ENCODE measurements at places on chromosomes 12 and 14.

DNA sequence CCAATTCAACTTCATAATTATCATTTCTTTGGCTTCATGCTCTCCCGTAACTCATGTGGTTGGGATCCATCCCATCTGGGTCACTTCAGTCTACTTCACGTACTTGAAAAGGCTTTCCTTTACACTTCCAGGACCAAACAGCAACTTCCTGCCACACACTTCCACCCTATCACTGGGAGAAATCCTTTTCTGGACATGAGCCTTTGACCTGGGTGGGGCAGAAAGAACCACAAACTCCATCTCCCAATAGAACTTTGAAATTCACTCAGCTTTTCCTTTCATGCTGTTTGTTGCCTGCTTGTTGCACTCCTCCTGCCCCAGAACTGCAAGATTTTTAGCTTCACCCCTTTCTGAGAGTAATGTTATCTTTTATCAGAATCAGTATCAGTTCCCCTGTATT, 18.4 kb upstream of the GALNT16 start:
- no peak for DNase-seq

GRCh38 chr14:101498526-101498860, 62.8 kb upstream of the DIO3 start:
- DNase-seq = no peak

DNA sequence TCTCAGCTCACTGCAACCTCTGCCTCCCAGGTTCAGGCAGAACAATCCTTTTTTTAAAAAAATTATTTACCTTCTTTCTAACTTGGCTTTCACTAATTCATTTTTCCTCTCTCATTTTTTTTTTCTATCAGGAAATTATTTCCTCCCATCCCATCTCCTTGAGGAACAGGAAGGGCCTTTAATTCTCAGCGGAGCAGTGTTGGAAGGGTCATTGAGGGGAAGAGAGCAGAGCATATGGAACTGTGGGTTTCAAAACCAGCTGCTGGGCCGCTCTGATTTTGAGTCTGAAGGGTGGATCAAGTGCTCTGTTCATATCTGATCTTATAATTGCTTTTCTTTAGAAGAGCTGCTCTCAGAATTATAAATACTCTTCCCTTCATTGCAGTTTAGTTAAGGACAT, 29.0 kb downstream of the NUBPL start:
- DNase-seq = no peak

- no peak for DNase-seq
These were observed 88.6 kb downstream of the NINJ2 start for GRCh38 chr12:574475-575128.

GRCh38 chr14:68853749-68854148, 60.9 kb upstream of the ZFP36L1 start:
- no peak for DNase-seq

DNA sequence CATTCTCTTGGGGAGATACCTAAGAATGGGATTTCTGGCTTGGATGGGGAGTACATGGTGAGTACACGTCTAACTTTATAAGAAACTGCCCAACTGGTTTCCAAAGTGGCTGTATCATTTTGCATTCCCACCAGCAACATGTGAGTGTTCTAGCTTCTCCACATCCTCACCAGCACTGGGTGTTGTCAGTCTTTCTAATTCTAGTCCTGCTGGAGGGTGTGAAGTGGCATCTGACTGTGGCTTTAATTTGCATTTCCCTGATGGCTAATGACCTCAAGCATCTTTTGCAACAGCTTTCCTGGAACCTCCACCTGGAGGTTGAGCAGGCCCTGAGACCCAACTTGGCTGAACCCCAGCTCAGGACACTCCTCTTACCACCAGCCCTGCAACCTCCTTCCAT, 17.8 kb downstream of the SELPLG start:
- no peak for DNase-seq

DNA sequence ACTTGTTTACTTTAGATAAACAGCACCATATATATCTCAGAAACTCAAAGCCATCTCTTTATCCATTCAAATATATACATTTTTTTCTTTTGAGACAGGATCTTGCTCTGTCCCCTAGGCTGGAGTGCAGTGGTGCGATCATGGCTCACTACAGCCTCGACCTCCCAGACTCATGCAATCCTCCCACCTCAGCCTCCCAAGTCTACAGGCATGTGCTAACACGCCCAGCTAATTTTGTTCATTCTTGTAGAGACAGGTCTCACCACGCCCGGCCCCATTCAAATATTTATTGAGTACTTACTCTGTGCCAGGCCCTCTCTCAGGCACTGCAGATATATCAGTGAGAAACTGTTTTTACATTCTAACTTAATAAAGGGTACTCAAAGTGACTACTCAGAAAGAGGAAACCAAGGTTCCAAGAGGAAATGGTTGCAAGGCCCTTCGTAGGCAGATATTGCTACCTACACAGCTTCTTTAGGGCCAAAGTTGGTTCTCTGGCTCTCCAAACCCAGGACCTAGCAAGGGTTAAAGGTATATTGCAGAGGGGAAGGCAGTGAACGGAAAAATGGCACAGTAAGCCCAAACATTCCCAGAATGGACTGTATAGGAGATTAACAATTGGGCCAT, 2.9 kb downstream of the ATXN3 start:
- no peak for DNase-seq

GRCh38 chr14:105541218-105541875, 15.0 kb downstream of the TMEM121 start:
- DNase-seq = no peak

GRCh38 chr12:130226126-130226525, 63.9 kb downstream of the FZD10 start:
- DNase-seq = no peak

- no peak for DNase-seq
These were observed 91.6 kb upstream of the PTPRQ start for GRCh38 chr12:80352474-80352873.

GRCh38 chr12:115817389-115817788, 460.1 kb downstream of the MED13L start:
- no peak for DNase-seq

GRCh38 chr14:69882915-69883314, 3.7 kb downstream of the SMOC1 start:
- DNase-seq = no peak
